ENCODE measurements at places on chromosomes 4 and X.
A peak's percentile ranks its signal among the peaks of the same experiment; 100 is the strongest.

DNA sequence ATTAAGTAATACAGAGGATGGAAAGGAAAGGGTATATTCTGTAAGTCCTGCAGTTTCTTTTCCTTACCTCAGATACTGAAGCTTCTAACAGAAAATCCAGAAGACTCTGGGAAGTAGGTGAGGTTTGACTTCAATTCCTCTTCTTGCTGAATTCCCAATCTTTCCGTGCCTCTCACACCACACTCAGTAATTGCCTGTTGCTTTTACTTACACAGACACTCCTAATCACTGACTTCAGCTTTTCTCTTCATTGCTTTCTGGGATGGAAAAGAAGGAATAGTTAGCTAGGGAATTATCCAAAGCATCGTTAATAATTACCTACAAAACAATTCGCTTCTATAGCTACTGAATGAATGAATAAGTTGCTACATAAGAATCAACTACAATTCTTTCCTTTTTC is 163.6 kb downstream of the FBXO8 start:
- DNase-seq = no peak

GRCh38 chr4:8192748-8193738 is 6.0 kb upstream of the SH3TC1 start:
- peak; percentile 38 for DNase-seq

DNA sequence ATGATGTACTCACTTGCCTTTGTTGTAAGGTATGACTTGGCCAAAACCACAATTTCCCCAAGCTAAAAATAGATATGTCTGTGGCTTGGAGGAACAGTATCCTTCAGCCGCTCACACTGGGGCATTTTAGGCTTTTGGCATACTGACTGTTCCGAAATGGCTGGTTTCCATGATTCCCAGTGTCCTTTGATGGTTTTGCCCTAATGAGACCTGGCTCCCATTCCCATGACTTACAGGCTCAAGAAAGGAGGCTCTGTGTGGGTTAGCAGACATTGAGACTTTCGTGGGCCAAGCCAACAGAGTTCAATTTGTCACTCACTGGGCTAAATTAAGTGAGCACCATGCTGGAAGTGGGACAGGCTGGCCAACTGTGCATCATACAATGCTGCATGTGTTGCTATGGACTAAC is 150.6 kb downstream of the CEP135 start:
- no peak for DNase-seq

DNA sequence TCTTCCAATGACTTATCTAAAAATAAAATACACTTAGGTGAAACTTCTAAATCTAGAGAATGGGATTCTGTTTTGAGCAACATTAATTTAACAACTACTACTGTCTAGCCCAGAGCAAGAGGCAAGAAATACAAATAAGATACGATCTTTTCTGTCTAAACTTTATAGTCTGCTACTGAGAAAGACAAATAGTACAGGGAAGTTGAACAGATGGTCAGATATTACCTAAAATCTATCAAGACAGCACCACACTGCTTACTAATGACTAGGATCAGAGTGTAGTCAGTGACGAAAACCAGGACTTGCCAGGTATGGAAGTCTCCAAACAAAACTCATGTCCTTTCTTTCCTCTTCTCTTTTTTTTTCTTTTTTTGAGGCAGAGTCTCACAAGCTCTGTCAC is 7.1 kb downstream of the FAM13A start:
- DNase-seq = no peak

- DNase-seq = no peak
Measured at GRCh38 chr4:75542824-75543223, 13.0 kb upstream of the ODAPH start.

GRCh38 chrX:133859336-133859735 is 126.1 kb downstream of the GPC3 start:
- DNase-seq = no peak

GRCh38 chr4:185566425-185566824 is 31.1 kb upstream of the PDLIM3 start:
- DNase-seq = no peak

- DNase-seq = no peak
Measured at GRCh38 chr4:142091085-142091513, 454.7 kb downstream of the IL15 start.

DNA sequence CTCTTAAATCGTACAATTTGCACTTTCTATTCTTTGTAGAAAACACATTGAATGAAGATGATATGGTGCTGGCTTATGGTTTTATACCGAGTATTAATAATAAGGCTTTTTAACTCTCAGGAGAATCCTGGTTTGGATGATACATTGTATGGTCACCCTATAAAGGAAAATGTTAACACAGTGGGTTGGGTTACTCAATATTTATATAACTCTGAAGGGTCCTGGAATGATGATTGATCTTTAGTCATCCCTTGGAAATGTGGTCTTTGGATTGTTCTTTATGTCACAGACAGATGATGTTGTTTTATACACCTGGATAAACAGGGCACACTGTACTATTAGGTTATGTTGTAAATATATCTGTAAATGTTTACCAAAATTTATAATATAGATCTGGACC is 496.2 kb upstream of the NDST4 start:
- no peak for DNase-seq

DNA sequence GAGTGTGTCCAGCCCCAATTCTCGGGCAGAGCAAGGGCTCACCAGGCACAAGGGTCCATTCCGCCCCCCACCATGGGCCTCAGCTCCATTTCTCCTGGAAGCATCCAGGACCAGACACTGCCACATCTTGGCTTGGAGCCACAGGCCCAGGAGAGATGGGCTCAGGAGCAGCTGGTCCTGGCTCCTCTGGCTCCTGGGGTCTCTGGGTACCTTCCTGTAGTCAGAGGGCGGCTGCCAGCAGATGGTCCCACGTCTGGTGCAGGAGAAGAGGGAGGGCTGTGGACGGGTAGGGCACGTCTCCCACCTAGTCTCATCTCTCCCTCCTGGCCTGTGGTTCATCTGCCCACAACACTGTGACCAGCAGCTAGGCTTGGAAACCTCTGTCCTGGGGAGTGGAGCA is 8.0 kb downstream of the ATP2B3 start:
- no peak for DNase-seq

- no peak for DNase-seq
Measured at GRCh38 chrX:39157796-39158195, 356.5 kb downstream of the MID1IP1 start.

DNA sequence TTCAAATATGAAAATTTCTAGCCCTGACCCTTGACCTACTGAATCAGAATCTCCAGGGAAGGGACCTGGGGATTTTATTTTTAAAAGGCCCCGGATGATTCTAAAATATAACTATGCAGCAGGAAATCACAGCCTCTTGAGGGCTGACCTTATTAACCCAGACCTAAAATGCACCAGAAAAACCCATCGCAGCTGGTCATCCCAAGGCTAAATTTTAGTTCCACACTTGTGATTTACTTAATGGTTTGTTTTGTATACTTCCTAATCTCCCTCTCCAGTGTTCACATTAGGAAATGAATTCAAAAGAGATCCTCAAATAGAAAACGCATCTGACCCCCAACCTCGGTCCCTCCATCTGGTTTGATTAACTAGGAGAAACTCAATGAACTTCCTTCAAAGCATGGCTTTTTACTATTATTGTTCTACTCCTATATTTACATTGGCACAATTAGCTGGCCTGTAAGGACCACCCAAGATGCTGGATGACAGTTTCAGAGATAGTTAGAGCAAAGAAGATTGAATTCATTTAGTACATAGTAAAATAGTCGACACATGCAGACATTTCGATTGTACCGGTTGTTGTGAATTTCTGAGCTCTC is 147.8 kb upstream of the MED14 start:
- DNase-seq = no peak
